ENCODE measurements at places on chromosomes 13 and 19.

- DNase-seq, result no peak
Measured at GRCh38 chr19:30223866-30224688, 148.1 kb upstream of the ZNF536 start.

- peak; percentile 67 for DNase-seq
Measured at GRCh38 chr19:18251587-18252369, 22.5 kb downstream of the IQCN start.

- no peak for DNase-seq
Measured at GRCh38 chr13:42057918-42058530, 9.6 kb downstream of the DGKH start.

DNA sequence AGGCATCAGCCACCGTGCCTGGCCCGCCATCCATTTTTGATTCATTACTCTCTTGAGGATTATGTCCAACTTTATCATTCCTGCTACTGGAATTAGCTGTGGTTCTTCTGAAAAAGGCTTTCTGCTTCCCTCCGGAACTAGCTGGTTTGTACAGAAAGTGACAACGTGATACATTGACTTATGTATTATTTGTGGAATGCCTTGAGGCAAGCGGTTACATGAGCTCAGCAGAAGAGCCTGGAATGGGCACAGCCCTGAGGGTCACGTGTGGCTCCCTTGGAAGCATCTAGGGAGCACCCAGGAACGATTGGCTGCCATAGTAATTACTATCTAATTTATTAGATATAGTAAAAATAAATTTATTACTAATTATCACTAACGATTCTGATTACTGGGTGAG lies 14.4 kb upstream of the RETN start:
- no peak for DNase-seq

DNA sequence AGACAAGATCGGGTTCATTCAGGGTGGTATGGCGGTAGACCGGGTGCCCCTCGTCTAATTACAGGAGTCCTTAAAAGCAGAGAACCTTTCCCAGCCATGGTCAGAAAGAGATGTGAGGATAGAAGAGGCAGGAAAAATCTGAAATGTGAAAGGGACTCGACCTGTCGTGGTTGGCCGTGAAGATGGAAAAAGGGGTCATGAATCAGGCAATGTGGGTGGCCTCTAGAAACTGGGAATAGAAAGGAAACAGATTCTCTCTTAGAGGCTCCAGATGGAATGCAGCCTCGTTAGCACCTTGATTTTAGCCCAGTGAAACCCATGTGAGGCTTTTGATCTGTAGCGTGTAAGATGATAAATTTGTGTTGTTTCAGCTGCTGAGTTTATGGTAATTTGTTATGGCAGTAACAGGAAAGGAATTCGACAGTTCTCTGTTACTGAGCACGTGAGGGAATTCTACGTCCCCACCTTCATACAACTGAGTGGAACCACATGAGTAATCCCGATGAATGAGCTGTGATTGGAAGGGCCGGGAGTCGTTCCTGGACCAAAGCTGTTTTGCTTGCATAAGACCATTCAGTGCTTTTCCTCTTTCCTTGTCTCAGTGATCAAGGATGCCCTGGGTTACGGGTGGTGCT lies 11.0 kb upstream of the CA11 start:
- no peak for DNase-seq

GRCh38 chr19:46495786-46496099 lies at the start of gene PNMA8B:
Gene PNMA8B, minus strand, starts transcription at chr19:46495867. Its CDS starts 402 bp downstream, at chr19:46495465.
- DNase-seq, result no peak

GRCh38 chr13:90104764-90105163 lies 1242.7 kb upstream of the MIR17HG start:
- no peak for DNase-seq

GRCh38 chr13:46345866-46346265 lies 41.2 kb downstream of the RUBCNL start:
- no peak for DNase-seq

GRCh38 chr19:37997911-37998344 lies 90.9 kb downstream of the SIPA1L3 start:
- no peak for DNase-seq

DNA sequence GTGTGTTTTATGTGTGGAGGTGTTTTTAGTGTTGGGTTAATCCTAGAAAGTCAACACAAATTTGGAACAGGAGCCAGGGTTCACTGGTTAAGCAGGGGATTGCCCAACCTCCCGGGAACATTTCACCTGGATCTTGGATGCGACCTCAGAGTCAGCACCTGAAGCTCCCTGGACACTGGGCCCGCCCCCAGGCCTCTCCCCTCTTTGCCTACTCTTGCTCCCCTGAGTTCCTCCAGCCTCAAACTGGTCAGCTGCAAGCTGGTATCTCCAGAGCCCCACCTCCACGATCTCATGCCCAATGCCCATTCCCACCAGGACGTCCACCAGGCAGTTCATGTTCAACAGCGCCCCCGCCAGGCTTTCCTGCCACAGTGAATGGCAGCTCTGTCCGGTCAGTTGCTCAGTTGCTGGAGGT lies 9.7 kb downstream of the HSD17B14 start:
- DNase-seq, result no peak

- no peak for DNase-seq
Measured at GRCh38 chr13:36355632-36356031, 9.4 kb upstream of the SPART start.

DNA sequence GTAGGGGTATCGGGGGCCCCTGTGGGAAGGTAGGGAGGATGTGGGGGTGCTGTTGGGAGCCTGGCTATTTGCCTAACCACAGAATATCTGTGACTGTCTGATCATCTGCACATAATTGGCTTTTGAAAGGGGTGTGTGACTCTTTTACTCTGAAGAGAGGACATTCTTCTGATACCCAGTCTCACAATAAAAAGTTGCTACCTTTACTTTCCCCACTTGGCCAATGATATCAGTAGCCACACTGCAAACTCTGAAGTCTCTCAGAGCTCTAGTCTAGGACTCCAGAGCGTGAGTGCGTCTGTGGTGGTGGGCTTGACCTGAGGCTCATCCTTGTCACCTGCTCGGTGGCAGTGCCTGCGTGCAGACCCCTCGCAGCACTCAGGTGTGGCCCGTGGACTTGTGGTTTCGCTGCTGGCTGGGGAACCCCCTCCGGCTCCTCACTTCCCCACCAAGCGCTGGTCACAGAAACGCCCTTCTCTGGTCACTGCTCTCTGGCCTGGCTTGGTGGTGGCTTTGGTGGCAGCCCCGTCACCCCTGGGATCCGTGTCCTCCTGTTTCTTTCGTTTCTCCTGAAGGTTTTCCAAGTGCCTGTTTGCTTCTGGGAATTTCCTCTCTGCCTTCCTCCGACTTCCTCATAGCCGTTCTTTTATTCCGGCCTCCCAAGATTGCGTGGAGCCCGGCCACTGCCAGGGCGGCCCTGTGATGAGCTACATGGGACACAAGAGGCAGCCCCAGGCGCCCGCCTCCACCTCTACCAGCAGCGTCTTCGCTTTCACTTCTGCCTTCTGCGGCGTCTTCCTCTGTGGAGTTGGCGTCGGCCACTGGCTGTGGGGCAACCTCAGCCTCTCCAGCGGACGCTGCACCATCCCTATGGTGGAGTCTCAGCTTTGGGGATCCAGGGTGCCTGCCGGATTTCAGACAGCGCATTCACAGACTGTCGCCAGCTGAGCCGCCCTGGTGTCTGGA lies 78.0 kb downstream of the ATP11A start:
- no peak for DNase-seq

DNA sequence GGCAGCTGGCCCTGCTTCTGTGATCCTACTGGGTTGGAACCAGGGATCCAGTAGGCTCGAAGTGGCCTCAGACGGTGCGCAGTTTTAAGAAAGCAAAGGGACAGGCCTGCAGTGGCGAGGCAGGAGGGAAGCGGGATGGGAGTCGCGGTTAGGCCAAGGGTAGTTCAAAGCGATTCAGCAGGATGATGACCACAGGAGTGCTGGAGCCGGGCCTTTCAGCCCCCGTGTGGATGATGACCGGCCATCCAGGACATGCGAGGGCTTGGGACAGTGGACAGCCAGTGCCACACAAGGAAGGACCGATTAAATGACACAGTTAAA lies 854 bp downstream of the RNASEH2B start:
- no peak for DNase-seq

- DNase-seq, result no peak
Measured at GRCh38 chr13:99305158-99305557, 2.0 kb downstream of the GPR183 start.

DNA sequence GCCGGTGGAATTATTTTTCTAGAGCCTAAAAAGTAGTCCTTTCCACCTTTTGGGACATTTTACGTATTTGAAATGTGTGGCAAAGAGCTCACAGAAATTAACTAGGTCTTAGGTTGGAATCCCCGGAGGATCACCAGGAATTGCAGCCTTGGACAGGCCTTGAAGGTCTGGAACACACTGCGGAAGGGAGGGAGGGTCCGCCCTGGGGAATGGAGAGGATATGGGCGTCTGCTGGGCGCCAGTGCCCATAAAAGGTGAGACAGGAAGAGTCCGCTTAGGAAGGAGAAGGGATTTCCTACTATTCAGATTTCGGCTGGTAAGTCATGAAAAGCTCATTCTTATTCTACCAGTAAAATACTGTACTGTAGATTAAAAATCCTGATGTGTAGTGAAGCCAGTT lies 111.9 kb downstream of the COL4A2 start:
- no peak for DNase-seq

GRCh38 chr13:75836441-75836840 lies 200.3 kb downstream of the LMO7 start:
- no peak for DNase-seq

DNA sequence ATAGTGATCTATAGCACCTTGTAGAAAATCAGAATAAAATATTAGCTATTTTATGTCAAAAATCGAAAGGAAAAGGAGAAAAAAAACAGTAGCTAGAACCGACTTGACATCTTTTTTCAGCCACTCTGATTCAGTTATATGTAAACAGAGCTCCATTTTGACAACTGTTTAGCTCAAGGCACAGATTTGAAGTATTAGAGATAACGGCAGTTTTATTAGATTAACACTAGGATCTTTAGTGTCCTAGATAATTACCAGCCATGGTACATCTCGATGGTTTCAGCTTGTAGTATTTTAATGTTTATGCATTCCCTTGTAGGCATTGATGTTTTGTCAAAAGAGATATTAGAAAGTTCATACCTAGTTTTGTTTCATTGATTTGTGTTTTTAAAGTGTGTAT lies 67.3 kb downstream of the PCDH17 start:
- DNase-seq, result no peak

DNA sequence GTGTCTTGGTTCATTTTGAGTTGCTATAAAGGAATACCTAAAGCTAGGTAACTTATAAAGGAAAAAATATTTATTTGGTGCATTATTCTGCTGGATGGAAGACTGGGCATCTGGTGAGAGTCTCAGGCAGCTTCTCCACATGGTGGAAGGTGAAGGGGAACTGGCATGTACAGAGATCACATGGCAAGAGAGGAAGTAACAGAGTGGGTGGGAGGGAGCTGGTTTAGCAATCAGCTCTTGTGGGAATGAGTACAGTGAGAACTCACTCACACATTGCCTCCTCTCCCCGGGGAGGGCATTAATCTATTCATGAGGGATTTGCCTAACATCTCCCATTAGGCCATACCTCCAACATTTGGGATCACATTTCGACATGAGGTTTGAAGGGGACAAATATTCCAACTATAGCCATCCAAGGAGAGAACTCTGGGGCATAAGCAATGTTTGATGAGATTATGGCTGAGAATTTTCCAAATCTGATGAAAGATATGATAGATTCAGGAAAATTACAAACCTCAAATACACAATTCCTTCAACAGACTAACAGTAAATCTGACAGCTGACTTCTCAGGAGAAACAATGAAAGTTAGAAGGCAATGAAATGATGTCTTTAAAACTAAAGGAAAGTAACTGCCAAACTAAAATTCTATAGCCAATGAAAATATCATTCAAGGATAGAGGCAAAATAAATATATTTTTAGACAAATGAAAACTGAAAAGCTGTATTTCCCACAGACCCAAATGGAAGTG lies 52.5 kb downstream of the MTUS2 start:
- no peak for DNase-seq
